ENCODE measurements at places on chromosomes 2 and 18.

GRCh38 chr2:158004126-158004764, 97.4 kb upstream of the UPP2 start:
- no peak for DNase-seq

DNA sequence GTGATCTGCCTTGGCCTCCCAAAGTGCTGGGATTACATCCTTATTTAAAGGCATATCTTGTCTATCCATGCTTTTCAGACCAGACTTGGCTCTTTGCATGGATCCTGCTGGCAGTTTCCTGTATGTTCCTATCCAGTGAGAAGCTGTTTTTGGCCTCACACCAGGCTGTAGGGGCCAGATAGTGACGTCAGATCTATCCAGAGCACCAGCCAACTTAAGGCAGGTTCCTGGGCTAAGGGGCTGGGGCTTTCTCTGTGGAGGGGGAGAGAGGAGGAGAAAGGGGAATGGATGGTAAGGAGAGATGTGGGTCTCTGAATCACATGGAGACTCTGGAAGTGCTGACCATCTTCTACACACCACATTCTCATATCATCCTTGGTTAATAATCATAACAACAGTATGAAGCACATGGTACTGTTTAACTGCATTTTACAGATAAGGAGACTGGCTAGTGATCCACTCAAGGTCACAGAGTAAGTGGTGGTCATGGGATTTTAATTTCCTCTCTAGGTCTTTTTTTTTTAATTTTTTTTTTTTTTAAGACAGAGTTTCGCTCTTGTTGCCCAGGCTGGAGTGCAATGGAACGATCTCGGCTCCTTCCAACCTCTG, 2.0 kb upstream of the FAM117B start:
- no peak for DNase-seq

- no peak for DNase-seq
Observed at GRCh38 chr2:46798998-46799698, 116.5 kb downstream of the MCFD2 start.

- no peak for DNase-seq
Observed at GRCh38 chr2:74696829-74697228, 42.8 kb downstream of the SEMA4F start.

Data from stimulated activated effector memory CD8-positive, alpha-beta T cell treated with anti-CD3 and anti-CD28 coated beads, Interleukin-12 subunit alpha, Interleukin-12 subunit beta, amount 100 ng/mL, for 72 hours (primary cell).